Pericardium fibroblast (primary cell): ENCODE measurements at places on chromosomes 6 and 20. TPM values are rescaled to one million over a fixed set of nuclear protein-coding genes. Genes with fewer than 3 reads are reported as not detected.

The DNAAF9 gene
- total RNA-seq: 10.0 and 11.4 TPM in 2 replicates

The ARMC2 gene
- 0.94 and 1.1 TPM in 2 replicates for total RNA-seq

The PACSIN1 gene
- total RNA-seq: 0.09 TPM in 1 of 2 replicates, not detected in the other

The ACTL10 gene
- total RNA-seq: 1.4 and 3.7 TPM in 2 replicates

The NANP gene
- total RNA-seq: 4.9 and 7.2 TPM in 2 replicates

The UNC93A gene
- total RNA-seq: not detected in 2 replicates

The CALHM5 gene
- 1.4 and 4.2 TPM in 2 replicates for total RNA-seq

The GHRH gene
- total RNA-seq: not detected in 2 replicates

The CFAP61 gene
- not detected in 2 replicates for total RNA-seq

The ULBP1 gene
- 2.0 and 2.1 TPM in 2 replicates for total RNA-seq

The GJA10 gene
- not detected in 2 replicates for total RNA-seq

The DLL1 gene
- 1.8 TPM in 1 of 2 replicates, not detected in the other for total RNA-seq

The MCHR2 gene
- not detected in 2 replicates for total RNA-seq

The SUMO4 gene
- total RNA-seq: 3.2 TPM in 1 of 2 replicates, not detected in the other

The RAD21L1 gene
- not detected in 2 replicates for total RNA-seq

The HMGCLL1 gene
- total RNA-seq: not detected in 2 replicates

The CASS4 gene
- 1.4 and 19.1 TPM in 2 replicates for total RNA-seq

The OXT gene
- not detected in 2 replicates for total RNA-seq

The DNAH8 gene
- total RNA-seq: not detected in 2 replicates

The OTOR gene
- total RNA-seq: not detected in 2 replicates

The GSS gene
- total RNA-seq: 36.3 and 41.3 TPM in 2 replicates

The SLC17A2 gene
- total RNA-seq: 1.7 TPM in 1 of 2 replicates, not detected in the other

The PROKR2 gene
- not detected in 2 replicates for total RNA-seq

The EYS gene
- total RNA-seq: not detected in 2 replicates

The SLC26A8 gene
- total RNA-seq: not detected in 2 replicates

The FAM217A gene
- total RNA-seq: not detected in 2 replicates

The TGM2 gene
- 25.2 and 150 TPM in 2 replicates for total RNA-seq

The ZBTB12 gene
- total RNA-seq: 2.6 and 4.9 TPM in 2 replicates

The RSPH4A gene
- total RNA-seq: 1.1 TPM in 1 of 2 replicates, not detected in the other

The ARFGEF3 gene
- 0.09 and 0.12 TPM in 2 replicates for total RNA-seq

The CLIC5 gene
- under 0.01 and 0.12 TPM in 2 replicates for total RNA-seq

The KCNG1 gene
- 18.7 and 28.1 TPM in 2 replicates for total RNA-seq

The CCN2 gene
- 203 and 665 TPM in 2 replicates for total RNA-seq

The RUNX2 gene
- total RNA-seq: 2.1 and 6.3 TPM in 2 replicates

The PBX2 gene
- 33.6 and 45.0 TPM in 2 replicates for total RNA-seq

The SLC22A1 gene
- total RNA-seq: not detected in 2 replicates

The MOG gene
- not detected in 2 replicates for total RNA-seq

The TNFRSF6B gene
- 2.6 and 9.3 TPM in 2 replicates for total RNA-seq

The CST3 gene
- total RNA-seq: 1,233 and 2,425 TPM in 2 replicates

The INSM1 gene
- not detected in 2 replicates for total RNA-seq

The MRS2 gene
- 13.1 and 20.2 TPM in 2 replicates for total RNA-seq

The LY86 gene
- not detected in 2 replicates for total RNA-seq

The PARD6B gene
- 0.43 and 0.82 TPM in 2 replicates for total RNA-seq

The HCRTR2 gene
- 0.12 TPM in 1 of 2 replicates, not detected in the other for total RNA-seq

The BPIFB4 gene
- under 0.01 TPM in 1 of 2 replicates, not detected in the other for total RNA-seq

The KCTD20 gene
- 41.1 and 65.6 TPM in 2 replicates for total RNA-seq

The PAK5 gene
- not detected in 2 replicates for total RNA-seq

The ZSCAN23 gene
- 0.34 and 0.93 TPM in 2 replicates for total RNA-seq

The PLA2G7 gene
- total RNA-seq: 0.12 TPM in 1 of 2 replicates, not detected in the other

The DACT2 gene
- total RNA-seq: 31.7 TPM in 1 of 2 replicates, not detected in the other

The GFRAL gene
- not detected in 2 replicates for total RNA-seq

The BTNL2 gene
- not detected in 2 replicates for total RNA-seq

The LRP11 gene
- 37.9 and 42.0 TPM in 2 replicates for total RNA-seq

The MROH8 gene
- 1.5 and 2.6 TPM in 2 replicates for total RNA-seq

The RAMACL gene
- 0.17 and 0.23 TPM in 2 replicates for total RNA-seq

The MUC22 gene
- not detected in 2 replicates for total RNA-seq

The EYA2 gene
- total RNA-seq: 0.94 and 3.5 TPM in 2 replicates

The PTPRT gene
- total RNA-seq: not detected in 2 replicates

The PROCR gene
- 25.7 and 70.1 TPM in 2 replicates for total RNA-seq
